ENCODE measurements at places on chromosomes 11 and 22.
A peak's percentile ranks its signal among the peaks of the same experiment; 100 is the strongest.

DNA sequence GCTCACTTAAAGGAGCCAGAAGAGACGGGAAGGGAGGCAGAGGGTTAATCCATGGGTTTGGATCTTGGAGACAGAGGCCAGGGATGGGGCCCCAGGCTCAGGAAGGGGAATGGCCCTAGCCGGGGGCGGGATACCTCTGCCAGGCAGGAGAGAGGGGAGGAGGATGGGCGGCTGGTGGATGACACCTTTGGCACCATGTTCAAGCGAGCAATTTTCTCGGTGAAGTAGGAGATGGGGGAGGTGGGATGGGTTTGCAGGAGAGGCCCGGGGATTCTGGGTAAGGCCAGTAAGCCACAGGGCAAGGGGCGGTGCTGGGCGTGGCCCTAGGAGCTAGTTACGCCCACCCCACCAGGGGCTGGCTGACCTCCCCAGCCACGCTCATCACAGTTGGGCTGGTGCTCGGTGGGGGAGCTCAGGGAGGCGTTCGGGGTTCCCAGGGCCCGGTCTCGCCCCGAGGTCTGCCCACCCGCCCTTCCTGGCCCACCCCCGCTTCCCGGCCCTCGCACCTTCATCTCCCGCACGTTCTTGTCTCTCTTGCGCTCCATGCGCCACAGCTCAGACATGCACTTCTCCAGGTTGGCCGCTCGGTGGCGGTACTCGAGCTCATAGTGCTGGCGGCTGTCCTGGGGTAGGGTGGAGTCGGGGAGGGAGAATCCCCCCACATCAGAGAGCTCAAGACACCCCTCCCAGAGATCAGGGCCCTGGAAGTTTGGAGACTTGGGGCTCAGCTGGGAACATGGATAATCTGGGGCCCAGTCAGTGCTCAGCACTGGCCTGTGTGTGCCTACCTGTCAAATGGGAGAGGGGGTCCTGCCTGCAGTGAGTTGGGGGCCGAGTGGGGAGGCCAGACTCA, 12.7 kb downstream of the BAIAP2L2 start:
- no peak for DNase-seq

- no peak for DNase-seq
Measured at GRCh38 chr11:119999220-119999619, 138.7 kb downstream of the TRIM29 start.

DNA sequence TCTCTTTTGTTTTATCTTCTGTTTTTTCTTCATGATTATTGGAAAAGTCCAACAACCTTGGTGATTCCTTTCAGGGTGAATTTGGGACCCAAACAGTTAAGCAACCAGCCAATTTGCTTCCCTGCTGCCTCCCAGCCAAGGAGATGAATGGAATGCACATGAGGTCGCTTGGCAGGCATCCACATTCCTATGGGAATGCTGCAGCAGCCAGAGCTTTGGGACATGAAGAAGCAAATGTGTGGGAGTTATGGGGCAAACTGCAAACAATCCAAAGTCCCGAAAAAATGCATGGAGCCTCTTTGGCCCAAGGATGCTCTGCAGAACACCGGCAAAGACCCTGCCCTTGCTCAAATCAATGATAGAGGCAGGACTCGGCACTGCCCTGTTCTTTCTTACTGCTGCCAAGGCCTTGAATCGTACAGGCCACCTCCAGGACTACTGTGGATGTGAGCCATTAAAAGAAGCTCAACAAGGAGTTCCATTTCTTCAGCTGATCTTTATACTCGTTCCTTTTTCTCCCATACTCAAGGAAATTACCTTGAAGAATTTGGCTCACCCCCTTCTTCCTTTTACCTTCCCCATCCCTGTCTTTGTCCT, 117.3 kb upstream of the TEAD1 start:
- no peak for DNase-seq

DNA sequence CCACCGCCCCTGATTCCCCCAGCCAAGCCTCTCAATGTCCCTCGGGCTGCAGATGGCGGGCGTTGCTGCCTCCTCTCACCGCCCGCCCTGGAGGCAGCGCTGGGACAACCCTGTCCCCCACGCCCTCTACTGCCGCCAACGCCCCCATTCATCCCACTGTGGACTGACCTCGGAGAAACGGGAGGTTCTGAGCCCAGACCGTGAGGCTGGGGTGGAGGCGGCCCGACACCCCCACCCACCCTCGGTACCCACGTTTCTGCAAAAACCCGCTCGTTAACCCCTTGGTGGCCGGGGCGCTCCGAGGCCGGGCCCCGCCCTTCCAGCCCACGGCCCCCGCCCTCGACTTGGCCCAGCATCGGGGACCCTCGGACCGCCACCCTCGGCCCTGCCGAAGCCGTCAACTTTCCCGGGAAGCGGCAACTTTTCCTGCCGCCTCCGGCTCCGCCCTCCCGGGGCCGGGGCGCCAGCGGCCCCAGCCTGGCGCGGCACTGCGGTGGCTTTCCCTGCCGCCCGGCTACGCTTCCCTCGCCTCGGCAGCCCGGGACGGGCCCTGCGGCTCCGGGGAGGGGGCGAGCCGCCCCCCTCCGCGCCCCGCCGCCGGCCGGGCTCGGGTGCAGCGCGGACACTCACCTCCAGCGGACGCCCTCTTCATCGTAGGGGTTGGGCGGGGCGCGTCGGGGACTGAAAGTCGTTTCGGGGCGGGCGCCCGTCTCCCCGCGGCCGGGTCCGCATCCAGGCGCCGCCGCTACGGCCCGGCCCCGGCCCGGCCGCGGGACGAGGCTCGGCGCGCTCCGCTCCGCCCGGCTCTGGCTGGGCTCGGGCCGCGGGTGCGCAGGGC, 458 bp downstream of the RTN4R start:
- peak; percentile 4 for DNase-seq

- DNase-seq = no peak
Measured at GRCh38 chr22:38290347-38290746, 17.5 kb upstream of the TMEM184B start.

GRCh38 chr22:49776891-49777290, 50.8 kb downstream of the BRD1 start:
- no peak for DNase-seq

DNA sequence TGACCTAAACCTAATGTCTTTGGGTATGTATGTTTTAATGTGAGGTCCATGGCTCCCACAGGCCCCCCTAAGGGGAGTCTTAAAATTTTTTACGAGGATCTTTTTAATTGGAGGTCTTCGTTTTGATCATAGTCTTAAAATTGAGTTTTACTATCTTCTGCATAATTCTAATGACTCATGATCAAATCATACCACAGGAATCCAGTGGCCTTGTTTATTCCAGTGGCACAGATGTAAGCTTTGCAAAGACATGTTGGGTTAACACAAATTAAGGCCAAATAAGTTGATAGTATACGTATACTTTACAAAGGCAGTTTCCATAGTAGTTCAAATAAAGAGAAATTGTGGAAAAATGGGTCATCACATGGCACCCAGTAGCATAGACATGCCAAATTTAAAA, 33.9 kb upstream of the FJX1 start:
- DNase-seq = no peak

DNA sequence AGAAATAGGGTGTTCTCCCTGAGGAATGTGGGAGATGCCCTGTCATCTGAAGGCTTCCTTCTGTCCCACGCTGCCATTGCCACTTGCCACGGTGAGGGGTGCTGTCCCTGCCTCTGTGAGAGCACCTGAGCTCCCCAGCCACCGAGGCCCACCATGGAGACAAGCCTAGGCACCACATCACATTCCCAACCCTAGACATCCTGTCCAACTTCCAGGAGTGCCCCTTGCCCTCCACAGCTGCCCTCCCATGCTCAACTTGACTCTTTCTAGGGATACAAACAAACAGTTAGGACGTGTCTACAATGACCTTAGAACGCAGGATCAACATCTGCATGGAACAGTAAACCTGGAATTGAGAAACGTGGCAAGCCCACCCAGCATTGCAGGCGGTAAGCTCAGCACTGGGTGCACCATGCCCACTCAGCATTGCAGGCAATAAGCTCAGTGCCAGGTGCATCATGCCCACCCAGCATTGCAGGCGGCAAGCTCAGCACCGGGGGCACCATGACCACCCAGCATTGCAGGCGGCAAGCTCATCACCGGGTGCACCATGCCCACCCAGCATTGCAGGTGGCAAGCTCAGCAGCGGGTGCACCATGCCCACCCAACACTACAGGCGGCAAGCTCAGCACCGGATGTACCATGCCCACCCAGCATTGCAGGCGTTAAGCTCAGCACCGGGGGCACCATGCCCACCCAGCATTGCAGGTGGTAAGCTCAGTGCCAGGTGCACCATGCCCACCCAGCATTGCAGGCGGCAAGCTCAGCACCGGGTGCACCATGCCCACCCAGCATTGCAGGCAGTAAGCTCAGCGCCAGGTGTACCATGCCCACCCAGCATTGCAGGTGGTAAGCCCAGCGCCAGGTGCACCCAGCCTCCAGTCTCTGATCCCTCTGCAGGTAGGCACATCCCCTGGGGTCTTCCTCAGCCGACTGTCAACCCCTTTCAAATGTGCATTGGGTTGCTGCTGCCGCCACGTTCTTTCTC, 1463.9 kb downstream of the TBC1D22A start:
- DNase-seq = no peak

DNA sequence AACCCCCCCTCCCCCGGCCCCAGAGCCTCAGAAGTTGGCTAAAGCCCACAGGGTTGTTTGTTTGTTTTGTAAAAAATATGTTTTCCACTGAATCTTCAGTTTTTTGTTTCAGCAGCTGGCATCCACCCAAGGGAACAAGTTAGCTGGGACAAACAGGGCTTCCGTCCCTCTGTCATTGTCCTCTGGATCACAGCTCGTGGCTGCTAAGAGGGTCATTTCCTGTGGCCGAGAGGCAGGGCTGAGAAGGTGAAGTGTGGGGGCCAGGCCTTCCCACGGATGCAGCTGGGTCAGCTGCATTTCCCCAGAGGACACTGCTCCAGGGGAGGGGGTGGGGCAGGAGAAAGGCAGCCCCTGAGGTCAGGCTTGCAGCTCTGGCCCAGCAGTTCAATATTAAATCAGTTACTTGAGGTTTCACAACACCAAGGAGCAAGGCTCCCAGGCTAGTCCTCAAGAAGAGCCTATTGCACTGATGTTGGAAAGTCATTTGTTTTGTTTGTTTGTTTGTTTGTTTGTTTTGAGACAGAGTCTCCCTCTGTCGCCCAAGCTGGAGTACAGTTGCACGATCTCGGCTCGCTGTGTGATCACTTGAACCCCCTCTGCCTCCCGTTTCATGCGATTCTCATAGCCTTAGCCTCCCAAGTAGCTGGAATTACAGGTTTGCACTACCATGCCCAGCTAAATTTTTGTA, 34.4 kb upstream of the SMTN start:
- DNase-seq = no peak

DNA sequence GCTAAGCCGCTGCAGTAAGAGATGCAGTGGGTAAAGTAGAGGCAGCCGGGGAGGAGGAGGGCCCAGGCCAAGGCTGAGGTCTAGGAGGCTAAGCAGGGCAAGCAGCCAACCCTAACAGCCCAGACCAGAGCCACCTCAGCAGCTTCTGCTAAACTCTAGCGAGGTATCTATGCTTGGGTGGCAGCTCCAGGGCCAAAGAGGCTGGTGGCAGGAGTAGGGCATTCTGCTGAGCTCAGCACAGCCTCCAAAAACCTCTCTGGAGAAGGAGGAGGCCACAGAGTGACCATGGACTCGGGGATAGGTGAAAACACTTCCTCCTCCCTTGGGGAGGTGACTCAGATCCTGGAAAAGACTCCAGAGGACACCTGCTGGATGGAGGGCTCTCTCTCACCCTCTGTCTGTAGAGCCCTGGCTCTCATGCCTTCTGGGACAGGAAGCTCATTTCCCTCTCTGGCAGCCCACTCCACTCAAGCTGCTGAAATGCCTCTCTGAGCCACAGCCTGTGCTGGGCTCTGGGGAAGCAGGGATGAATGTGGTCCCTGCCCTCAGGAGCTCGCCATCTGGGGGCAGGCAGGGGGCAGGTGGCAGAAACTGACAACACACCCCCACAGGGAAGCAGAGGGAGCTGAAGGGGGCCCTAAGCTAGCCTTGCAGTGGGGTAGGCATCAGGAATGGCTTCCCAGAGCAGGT, 16.5 kb upstream of the TPBGL start:
- DNase-seq = no peak

GRCh38 chr11:122637541-122637940, 18.0 kb upstream of the UBASH3B start:
- DNase-seq = no peak

GRCh38 chr22:39684702-39685281, 114.2 kb downstream of the CACNA1I start:
- no peak for DNase-seq

DNA sequence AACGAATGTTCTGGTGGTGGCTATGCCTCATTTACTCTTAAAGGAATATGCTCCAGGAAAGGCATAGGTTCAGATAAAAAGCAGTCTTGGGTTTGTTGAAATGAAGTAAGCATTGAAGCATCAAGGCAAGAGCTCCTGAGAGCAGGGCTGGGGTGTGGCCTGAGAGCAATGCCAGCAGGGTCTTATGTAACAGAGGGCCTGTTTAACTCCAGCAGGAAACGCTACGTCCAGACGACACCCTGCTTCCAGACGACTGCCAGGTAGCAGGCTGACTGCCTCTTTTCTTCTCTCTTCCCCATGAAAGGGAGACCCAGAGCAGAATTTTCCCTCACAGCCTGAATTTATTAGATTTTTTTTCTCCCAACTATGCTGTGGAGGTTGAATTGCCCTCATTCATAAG, 127.2 kb upstream of the SLC5A12 start:
- DNase-seq = no peak

DNA sequence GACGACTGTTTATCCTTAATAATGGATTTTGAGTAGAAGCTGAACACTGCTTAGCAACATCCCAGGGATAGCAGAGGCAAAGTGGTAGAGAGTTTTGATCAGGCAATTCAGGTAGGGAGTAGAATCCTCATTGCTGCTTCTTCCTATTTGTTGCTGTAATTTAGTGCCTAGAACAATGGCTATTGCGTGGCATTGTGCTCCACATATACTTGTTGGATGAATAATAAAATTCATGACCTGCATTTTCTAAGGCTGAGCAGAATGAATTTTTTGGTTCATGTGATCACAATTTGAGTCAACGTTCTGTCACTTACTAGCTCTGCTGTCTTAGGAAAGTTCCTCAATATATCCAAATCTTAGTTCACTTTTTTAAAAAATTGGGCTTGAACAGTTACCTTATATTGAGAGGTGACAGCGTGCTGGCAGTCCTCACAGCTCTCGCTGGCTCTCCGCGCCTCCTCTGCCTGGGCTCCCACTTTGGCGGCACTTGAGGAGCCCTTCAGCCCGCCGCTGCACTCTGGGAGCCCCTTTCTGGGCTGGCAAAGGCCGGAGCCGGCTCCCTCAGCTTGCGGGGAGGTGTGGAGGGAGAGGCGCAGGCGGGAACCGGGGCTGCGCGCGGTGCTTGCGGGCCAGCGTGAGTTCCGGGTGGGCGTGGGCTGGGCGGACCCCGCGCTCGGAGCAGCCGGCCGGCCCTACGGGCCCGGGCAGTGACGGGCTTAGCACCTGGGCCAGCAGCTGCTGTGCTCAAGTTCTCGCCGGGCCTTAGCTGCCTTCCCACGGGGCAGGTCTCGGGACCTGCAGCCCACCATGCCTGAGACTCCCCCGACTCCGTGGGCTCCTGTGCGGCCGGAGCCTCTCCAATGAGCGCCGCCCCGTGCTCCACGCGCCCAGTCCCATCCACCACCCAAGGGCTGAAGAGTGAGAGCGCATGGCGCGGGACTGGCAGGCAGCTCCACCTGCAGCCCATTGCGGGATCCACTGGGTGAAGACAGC, 350.6 kb downstream of the ETS1 start:
- DNase-seq = no peak

- no peak for DNase-seq
Measured at GRCh38 chr11:93904716-93905115, 54.3 kb upstream of the VSTM5 start.

All from inflammatory macrophage treated with lipopolysaccharide for 1 hour (primary cell).